ENCODE measurements at places on chromosomes 11 and 22.

GRCh38 chr11:10716122-10716521 is 22.6 kb upstream of the IRAG1 start:
- no peak for DNase-seq

DNA sequence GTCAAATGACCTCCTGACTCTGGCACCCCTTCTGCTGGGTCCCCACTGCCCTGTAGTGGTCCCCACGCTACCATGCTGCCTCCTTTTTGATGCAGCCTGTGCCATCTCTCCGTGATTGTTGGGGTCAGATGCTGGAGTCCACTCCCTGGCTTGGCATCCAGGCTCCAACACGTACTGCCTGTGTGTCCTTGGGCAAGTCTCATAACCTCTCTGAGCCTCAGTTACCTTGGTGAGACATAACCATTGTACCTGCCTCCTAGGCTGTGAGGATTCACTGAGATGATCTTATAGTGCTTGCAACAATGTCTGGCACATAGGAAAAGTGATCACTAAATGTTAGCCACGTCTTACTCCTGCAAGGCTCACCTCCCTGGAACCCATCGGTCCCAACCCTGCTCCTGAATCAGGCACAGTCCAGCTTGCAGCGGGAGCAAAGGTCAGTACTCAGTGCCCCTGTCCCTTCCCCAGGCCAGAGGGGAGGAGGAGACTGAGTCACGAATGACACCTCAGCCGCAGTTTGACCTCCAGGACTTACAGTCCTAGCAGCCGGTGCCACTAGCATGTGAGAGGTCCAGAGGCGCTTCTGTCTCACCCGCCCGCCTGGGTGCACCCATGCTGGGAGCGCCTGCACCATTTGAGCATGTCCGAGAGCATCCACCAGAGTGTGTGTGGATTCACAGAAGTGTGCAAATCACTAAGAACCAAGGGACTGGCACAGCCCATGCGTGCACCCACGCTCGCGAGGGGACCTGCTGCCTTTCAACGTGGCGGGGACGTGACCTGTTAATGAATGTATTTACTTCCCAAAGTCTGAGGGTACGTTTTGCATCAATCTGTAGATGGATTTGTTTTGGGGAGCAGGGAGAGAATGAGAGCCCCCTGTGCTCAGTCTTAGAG is 3.0 kb upstream of the APOA4 start:
- no peak for DNase-seq

GRCh38 chr11:80810695-80811094 is 1369.9 kb upstream of the TENM4 start:
- DNase-seq = no peak

GRCh38 chr11:64256300-64256699 is 5.0 kb downstream of the PLCB3 start:
- no peak for DNase-seq

- DNase-seq = no peak
Observed at GRCh38 chr22:42171946-42172719, 41.5 kb upstream of the CYP2D6 start.

GRCh38 chr11:105719073-105719822 is 109.4 kb downstream of the GRIA4 start:
- peak; percentile 87 for DNase-seq

Data from bronchial epithelial cell (primary cell).